NCI-H748 treated with DMSO at 0.1 percent for 48 hours (cell line): ENCODE measurements at places on chromosomes 5 and 9.

DNA sequence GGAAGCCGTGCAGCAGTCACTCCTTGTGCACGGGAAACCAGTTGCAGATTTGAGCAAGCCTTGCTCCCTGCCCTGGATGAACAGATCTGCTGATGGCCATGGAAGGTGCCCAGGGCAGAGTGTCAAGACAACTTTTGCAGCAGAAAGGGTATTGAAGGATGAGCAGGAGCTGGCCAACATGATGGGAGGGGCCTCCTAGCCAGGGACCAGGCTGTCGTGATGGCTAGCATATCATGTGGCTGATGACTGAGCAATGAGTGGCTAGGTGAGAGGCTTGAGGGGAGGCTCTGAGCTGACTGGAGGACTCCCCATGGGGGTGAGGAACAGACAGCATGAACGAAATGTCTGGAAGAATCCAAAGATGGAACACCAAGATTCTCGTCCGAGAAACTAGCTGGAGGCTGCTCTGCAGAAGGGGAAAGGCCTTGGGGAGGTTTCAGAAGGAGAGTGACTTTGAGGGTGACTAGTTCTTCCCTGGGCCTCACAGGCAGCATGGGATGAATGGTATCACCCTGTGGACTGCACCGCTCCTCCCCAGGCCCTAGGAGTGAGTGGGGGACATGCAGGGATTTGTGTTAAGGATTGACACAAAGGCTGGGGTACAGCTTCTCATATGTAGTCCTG is 18.5 kb downstream of the PPARGC1B start:
- no peak for DNase-seq

- no peak for DNase-seq
These were observed 44.8 kb downstream of the GHR start for GRCh38 chr5:42467981-42468524.

- no peak for DNase-seq
These were observed 301.8 kb downstream of the TLE1 start for GRCh38 chr9:81387360-81388106.

- DNase-seq = no peak
These were observed 1397.5 kb upstream of the CDH6 start for GRCh38 chr5:29796013-29796412.

DNA sequence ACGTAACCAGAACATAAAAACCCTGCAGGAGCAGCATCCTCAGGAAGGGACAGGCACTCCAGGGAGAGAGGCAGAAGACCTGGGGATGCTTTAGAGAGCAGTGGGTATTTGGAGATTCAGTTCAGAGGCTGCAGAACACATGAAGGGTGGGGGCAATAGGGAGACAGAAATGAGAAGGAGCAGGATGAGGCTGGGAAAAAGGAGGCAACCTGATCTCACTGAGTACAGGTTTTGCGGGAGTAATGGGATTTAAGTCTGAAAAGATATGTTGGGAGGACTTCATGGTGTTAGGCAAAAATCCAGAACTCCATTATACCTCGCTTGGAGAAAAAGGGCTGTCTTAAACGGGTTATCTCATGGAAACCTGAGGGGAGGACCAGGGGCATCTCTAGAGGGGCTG is 41.3 kb upstream of the GARNL3 start:
- DNase-seq = no peak

- no peak for DNase-seq
These were observed 609.4 kb downstream of the MTRR start for GRCh38 chr5:8478326-8478725.

GRCh38 chr5:10194083-10194482 is 55.6 kb downstream of the ATPSCKMT start:
- no peak for DNase-seq

- DNase-seq = no peak
These were observed 181.6 kb upstream of the GHR start for GRCh38 chr5:42241636-42242035.

DNA sequence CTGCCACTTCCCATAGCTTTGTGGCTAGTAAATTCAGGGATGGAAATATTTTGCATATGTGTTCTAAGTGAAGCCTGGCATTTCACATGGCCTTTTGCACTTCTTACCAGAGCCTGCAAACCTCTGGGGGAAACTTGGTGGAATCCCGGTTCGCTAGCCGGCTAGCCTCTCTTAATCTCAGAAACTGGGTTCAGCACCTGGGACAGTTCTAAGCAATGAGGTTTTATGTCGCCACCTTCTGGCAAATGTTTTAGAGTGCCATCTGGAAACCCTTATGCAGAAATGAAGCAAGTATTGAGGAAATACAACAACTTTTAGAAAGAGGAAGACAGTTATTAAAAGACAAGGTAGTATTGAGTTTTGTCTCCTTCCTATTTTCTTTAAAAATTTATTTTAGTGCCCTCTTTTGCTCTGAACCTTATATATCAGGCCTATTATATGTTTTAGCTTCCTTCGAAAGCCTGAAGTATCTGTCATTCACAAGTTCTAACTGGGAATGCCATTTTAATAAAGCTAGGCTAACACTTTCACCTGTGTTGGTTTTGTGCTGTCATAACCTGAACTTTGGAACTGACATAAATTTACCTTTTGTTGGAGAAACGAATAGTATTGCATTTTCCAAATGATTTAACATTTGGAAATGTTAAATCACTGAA is 963 bp upstream of the HTR1A start:
- peak; percentile 67 for DNase-seq

GRCh38 chr9:115111874-115112273 is 6.1 kb downstream of the TNC start:
- no peak for DNase-seq

- no peak for DNase-seq
These were observed 59.0 kb downstream of the UNC13B start for GRCh38 chr9:35220659-35221338.

- DNase-seq = no peak
These were observed 85.7 kb upstream of the MELK start for GRCh38 chr9:36486933-36487481.

- DNase-seq = no peak
These were observed 10.1 kb downstream of the TAF1L start for GRCh38 chr9:32625320-32625719.

GRCh38 chr9:34986540-34987047 is 3.0 kb upstream of the DNAJB5 start:
- peak; percentile 41 for DNase-seq

GRCh38 chr5:142095651-142096330 is 12.8 kb upstream of the NDFIP1 start:
- no peak for DNase-seq

DNA sequence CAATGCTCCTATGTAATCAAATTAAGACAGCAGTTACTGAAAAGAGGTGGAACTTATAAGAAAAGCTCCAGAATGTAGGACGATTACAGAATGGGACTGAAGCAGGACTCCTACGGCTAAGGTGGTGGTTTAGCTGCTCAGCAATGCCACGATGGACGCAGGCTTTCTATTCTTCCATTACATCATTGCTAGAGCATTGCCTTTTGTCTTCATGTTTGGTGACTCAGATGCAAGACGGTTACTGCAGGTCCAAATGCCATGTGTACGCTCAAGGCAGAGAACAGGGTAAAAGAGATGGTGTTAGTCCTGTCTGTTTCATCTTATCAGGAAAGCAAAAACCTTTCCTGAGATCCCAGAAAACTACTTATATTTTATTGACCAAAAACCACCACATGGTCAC is 255.1 kb downstream of the ZSWIM6 start:
- DNase-seq = no peak

DNA sequence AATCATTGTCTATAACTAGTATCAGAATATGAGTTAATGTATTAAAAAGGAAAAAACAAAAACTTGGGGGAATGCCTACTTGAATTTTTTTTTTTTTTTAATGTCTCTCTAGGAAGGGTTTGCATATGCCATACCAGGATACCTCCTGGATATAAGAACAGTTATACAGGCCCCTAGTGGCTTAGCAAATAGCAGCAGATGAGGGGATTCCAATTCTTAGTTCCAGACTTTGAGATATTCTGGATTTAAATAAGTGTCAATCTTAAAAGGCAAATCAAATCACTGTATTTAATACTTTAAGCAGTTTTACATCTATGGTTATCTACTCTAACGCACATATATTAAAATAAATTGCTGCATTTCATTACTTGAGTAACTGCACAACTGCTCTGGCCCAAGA is 1055.5 kb upstream of the DMAC1 start:
- peak; percentile 32 for DNase-seq

- DNase-seq = no peak
These were observed 11.8 kb upstream of the JAK2 start for GRCh38 chr9:4973246-4973645.

DNA sequence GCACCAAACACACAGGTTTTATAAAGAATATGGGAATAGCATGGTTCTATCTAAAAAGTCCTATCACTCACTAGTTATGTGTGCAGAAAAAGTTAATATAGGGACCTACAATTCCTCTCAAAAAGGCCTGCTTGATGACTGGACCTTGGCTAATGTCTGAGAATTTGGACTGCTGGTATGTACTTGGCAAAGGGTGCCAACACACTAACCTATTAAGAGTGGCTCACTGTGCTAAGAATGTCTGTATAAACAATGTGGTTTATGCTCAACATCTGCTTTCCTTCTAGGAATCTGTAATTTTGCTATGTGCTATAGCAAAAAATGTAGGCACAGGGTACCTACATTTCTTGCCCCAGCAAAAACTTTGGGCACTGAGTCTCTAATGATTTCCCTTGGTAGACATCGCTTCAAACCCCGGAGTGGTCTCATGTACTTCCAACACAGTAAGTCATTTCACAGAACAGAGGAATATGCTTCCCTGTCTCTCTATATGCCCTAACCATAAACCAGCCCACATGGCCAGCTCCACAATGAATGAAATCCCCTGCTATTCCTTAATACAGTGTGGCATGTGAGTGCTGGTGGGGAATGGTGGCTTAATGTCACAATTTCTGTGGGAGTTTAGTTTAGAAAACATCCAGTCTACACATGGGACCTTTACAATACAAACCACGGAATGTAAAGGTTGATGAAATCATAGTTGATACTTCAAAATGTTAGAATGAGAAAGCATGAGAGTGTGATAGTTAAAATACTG is 101.7 kb downstream of the UBAP2 start:
- DNase-seq = no peak

DNA sequence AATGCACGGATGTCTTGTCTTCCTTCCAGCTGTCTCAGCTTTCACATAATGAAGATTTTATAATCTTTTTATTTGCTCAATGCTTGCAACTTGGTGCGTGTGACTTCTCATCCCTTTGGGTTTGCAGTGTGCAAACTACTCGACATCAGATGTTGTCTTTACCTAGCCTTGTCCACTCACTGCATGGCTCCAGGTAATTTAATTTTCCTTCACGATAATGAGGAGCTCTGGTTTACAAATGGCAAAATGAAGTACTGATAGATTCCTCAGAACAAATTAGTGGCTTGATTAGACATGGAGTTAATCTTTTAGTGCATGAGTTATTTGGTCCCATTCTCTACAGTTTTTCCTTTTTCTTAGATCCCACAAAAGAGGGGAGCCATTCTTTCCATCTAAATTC is 603.0 kb downstream of the CCDC171 start:
- no peak for DNase-seq

- DNase-seq = no peak
These were observed 18.7 kb downstream of the ROPN1L start for GRCh38 chr5:10460252-10460906.

GRCh38 chr5:132022737-132023136 is 11.3 kb upstream of the ACSL6 start:
- no peak for DNase-seq

- DNase-seq = peak; percentile 49
These were observed at the start of gene EFNA5 for GRCh38 chr5:107670932-107671741. EFNA5 (minus strand) TSS chr5:107670937.

- DNase-seq = no peak
These were observed 7.4 kb downstream of the TLX3 start for GRCh38 chr5:171316258-171317121.

- DNase-seq = no peak
These were observed 8.5 kb downstream of the MTREX start for GRCh38 chr5:55316289-55316688.

GRCh38 chr9:122309861-122310260 is 45.2 kb downstream of the MRRF start:
- no peak for DNase-seq
